PC-3 (cell line): ENCODE measurements at places on chromosomes 13 and 19. TPM values are rescaled to one million over a fixed set of nuclear protein-coding genes. Genes with fewer than 3 reads are reported as not detected.

The ALOX5AP gene
- not detected in 2 replicates for total RNA-seq

DNA sequence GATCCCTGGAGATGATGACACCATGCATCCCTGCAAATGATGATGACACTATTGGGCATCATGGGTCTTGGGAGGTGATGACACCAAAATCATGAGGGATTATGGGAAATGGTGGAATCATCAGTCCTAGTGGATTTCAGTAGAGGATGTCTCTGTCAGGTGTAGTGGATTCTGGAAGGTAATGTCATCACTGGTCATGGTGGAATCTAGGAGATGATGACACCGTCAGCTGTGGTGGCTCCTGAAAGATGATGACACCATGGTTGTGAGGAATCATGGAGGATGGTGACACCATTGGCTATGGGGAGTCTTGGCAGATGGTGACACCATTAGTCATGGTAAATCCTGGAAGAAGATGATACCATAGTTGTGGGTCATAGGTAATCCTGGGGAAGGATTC lies 11.9 kb downstream of the SHISA7 start:
- H3K4me3 ChIP-seq = no peak overlapping the region
- no peaks in the 10 kb centered on the region for H3K4me1 ChIP-seq
- no peaks in the 10 kb centered on the region for H3K36me3 ChIP-seq
- H3K27me3 ChIP-seq = 0 out of 2 replicates have a peak, but pooled peaks cover 2% of the 10 kb centered on the region

DNA sequence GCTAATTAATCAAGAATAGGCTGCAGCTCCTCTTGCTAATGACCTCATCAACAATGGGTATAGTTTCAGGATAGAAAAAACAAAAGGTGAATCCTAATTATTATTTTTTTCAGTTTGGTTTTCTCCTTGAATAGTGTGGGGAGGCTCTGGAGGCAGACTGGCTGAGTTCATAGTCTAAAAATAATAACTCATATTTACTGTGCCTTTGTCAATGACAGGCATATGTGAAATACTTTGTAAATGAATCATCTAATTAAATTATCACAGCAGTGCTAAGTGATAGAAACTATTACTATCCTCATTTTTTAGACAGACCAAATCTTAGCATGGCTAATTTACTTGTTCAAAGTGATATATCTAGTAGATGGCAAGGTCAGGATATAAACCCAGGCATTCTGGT lies 1261.0 kb upstream of the SLC10A2 start:
- H3K36me3 ChIP-seq = no peaks in the 10 kb centered on the region
- no peak for DNase-seq
- H3K27me3 ChIP-seq = no peaks in the 10 kb centered on the region
- H3K4me3 ChIP-seq = no peak overlapping the region
- H3K27ac ChIP-seq = no peak overlapping the region

DNA sequence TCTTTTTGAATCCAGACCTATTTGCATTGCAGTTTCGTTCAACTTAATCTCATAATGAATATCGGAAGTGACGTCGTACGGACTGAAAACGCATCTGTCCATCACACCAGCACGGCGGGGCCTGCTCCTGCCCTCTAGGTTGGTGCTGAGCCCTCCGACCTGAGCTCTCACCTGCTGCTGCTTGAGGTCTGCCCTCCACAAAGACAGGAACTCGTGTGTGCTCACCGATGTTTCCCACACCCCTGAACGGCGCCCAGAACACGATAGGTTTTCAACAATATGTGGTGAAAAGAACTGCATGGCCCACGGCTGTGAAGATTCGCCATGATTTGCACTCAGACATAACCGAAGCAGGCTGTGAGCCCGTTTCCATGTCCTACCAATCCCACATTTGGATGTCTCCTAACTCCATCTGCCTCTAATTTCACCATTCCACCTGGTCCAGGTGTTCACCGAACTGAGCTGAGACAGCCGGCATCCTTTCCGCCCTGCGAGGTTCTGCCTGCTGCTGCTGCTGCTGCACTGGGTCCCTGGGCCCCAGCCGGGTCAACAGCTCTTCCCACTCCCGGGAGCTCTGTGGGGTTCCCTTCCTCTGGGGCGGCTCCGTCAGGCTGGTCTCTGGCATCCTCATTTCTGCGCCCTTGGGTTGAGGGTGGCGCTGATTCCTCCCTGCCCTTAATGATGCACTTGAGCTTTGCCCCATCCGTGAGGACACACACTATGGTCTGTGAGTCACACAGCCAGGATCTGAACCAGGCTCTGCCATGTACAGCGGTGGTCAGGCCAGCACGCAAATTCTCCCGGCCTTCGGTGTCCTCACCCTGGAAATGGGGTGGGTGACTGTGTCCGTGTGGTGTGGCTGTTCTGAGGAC lies 20.9 kb downstream of the GRTP1 start:
- DNase-seq = no peak
- no peak overlapping the region for H3K27ac ChIP-seq
- H3K36me3 ChIP-seq = no peaks in the 10 kb centered on the region; the same call in 1 of the 2 replicates
- H3K4me3 ChIP-seq = no peak overlapping the region
- H3K4me1 ChIP-seq = no peaks in the 10 kb centered on the region

The ZNF772 gene
- 12.5 and 14.1 TPM in 2 replicates for total RNA-seq
